ENCODE measurements at places on chromosomes 12 and 14.
A peak's percentile ranks its signal among the peaks of the same experiment; 100 is the strongest.

DNA sequence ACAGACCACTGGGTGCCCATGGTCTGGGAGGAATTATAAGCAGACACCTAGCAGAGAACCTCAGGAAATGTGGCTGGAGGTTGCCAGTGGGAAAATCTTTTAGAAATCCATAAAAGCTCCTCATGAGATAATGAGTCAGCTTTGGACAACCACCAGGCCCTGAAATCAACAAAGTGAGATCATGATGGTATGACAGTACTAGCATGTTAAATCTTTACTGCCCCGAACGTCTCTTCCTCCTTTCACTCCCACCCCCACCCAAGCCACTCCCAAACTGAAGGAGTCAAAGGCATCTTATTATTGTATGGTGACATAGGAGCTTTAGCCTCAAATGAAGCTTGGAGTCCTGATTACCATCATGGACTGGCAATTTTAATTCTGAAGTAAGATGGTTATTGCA, 240.0 kb downstream of the DIO2 start:
- no peak for DNase-seq

GRCh38 chr12:40153432-40153831, 47.6 kb upstream of the SLC2A13 start:
- DNase-seq, result no peak

GRCh38 chr12:104276273-104277131, 27.0 kb upstream of the EID3 start:
- no peak for DNase-seq

GRCh38 chr12:4267704-4268328, 5.7 kb upstream of the CCND2 start:
- DNase-seq, result no peak

DNA sequence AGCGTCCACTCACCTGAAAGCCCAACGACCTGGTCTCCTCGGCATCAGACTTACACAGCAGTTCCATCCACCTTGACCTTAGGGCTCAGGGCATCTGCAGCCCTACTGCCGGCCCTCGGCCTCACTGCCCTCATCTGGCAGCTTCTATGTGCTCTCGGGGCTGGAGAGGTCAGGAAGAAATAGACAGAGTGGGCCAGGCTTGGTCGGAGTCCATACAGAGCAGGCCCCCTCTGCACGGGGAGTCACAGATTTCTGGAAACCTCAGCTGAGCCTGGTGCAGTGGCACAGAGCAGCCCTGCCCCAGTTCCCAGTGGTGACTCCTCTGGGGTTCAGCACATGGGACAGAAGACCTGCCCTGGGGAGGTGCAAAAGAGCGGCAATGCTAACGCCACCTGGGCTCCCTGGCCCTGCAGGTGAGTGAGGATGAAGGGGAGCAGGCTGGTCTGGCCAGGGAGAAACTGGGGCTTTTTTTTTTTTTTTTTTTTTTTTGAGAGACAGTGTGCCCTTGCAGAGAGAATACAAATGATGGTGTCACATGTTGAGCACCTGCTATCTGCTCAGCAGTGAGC, 190.1 kb upstream of the PRMT8 start:
- DNase-seq, result no peak

- DNase-seq, result peak; percentile 25
Observed at GRCh38 chr12:25155022-25155576, 39.9 kb downstream of the DNAI7 start.

- DNase-seq, result no peak
Observed at GRCh38 chr12:125132698-125133400, 67.6 kb downstream of the AACS start.

DNA sequence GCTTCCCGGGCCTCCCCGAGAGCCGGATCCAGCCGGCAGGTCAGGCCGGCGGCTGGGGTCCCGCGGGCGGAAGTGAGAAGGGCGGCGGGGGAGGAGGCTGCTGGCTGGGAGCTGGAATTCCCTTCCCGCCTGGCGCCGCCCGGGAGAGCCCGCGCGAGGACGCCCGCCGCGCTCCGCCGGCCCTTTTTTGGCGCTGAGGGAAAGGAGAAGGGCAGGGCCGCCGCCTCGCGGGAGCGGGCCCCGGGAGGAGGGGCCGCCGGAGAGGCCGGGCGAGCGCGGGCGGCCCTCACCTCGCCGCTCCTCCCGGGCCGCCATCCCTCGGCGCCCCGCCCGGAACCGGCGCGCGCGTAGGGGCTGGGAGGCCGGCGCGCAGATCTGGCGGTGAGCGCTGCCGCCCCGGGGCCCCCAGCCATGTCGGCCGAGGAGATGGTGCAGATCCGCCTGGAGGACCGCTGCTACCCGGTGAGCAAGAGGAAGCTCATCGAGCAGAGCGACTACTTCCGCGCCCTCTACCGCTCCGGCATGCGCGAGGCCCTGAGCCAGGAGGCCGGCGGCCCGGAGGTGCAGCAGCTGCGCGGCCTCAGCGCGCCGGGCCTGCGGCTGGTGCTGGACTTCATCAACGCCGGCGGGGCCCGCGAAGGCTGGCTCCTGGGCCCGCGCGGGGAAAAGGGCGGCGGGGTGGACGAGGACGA, at the start of the genes KLHL42 and MANSC4:
Gene KLHL42 (plus strand): TSS at position 314 of the 692 bp plus-strand sequence. CDS start 98 bp downstream, at position 412.
Gene MANSC4 (minus strand): TSS at position 317 of the 692 bp plus-strand sequence. CDS start 8,960 bp downstream, outside the sequence.
- DNase-seq, result peak; percentile 52

GRCh38 chr12:19014240-19014639, 115.3 kb upstream of the PLEKHA5 start:
- no peak for DNase-seq

GRCh38 chr12:56358836-56359532, 923 bp downstream of the STAT2 start:
- peak; percentile 73 for DNase-seq

GRCh38 chr14:71607056-71607455, 325.2 kb upstream of the RGS6 start:
- no peak for DNase-seq

DNA sequence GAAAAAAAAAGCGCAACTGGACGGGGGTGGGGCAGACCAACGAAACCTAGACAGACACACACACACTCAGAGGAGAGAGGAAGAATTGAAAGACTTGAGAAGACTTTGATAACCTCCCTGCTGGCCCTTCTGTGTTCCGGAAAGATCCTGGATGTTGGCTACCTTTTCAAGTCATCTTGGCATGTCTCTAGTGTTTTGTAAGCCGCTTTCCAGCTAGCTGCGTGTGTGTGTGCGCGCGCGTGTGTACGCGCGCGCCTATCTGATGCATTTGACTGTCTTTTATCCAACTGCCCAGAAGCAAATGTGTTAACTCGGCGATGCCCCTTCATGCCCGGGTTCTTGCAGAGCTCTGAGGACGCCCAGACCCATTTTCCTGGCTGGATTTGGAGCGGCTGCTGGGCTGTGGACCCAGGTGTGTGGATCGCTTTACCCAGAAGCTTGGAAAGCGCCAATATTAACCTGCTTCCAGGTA, 664 bp downstream of the LRFN5 start:
- no peak for DNase-seq

- DNase-seq, result peak; percentile 37
Observed at GRCh38 chr12:58314610-58315009, 373.2 kb downstream of the ATP23 start.

All from fibroblast of skin of left quadriceps (primary cell).